DMS79 treated with DMSO at 0.1 percent for 48 hours (cell line): ENCODE measurements at places on chromosomes 16 and 17.

DNA sequence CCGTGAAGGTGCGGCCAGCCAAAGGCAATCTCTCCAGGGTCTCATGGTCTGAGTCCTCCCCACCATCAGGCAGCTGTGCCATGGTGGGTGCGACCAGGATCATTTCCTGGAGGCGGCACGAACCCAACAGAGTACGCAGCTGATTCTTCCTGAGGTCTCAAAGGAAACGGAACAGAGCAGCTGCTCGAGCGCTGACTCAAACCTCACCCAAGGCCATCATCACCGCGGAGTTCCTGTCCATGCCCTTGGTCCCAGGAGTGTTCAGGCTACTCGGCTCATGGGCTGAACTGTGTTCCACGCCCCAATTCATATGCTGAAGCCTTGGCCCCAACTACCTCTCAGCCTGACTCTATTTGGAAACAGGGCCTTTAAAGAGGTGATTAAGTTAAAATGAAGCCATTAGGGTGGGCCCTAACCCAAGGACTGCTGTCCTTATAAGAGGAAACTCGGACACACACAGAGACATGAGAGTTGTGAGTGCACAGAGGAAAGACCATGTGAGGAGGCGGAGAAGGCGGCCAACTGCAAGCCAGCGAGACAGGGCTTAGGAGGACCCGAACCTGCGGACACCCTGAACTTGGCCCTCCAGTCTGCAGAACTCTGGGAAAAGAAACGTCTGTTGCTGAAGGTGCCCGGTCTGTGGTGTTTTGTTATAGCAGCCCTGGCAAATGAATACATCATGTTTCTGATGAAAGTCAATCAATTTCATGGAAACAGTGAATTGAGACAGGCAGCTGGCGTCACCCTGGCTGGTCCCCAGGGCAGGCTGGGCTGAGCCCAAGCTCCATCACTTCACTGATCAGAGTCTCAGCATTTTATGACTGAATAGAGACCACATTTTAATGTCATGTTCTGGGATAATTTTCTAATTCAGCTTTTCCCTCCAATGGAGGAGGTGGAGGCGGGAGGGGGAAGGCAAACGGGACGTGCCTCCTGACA lies 13.7 kb downstream of the MXRA7 start:
- peak; percentile 40 for DNase-seq

DNA sequence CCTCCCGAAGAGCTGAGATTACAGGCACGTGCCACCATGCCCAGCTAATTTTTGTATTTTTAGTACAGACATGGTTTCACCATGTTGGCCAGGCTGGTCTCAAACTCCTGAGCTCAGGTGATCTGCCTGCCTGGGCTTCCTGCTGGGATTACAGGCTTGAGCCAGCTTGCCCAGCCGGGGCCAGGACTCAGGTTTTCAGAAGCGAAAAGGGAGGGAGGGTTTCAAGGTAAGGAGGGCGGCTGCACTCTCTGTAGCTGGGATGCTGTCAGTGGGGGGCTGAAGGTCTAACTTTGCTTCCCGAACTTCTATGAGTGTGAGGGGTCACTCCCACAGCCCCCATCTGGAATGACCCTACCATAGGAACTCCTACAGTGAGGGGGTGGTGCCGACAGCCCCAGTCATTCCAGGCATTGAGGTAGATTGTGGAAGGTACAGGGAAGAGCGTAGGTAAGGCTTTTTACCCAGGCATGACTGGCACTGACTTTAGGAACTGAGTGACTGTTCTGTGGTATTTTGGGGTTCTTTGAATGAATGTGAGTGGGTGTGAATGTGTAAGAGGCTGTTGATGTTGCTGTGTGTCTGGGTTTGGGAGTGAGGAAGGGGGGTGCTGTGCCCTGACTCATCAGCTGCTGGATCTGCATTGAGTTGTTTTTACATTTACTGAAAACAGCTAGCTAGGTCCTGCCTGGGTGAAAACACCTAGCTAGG lies 3.8 kb upstream of the C1QL1 start:
- DNase-seq = no peak

DNA sequence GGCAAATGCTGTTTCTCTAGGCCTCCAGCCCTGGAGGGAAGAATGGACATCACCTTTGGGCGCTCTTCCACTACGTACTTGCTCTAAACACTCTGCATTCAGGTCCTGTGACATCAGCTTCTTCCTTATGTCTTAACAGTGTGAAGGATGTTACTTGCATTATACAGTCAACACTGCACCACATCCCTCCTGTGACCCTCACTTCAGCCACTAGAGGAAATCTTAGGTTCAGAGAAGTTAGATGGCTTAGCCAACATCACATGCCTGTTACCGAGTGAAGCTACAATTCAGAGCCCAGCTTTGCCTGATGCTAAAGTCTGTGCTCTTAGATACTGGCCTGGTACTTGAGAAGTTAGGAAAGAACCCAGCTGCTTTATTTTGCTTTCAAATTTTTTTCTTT lies 18.3 kb downstream of the UBFD1 start:
- no peak for DNase-seq

DNA sequence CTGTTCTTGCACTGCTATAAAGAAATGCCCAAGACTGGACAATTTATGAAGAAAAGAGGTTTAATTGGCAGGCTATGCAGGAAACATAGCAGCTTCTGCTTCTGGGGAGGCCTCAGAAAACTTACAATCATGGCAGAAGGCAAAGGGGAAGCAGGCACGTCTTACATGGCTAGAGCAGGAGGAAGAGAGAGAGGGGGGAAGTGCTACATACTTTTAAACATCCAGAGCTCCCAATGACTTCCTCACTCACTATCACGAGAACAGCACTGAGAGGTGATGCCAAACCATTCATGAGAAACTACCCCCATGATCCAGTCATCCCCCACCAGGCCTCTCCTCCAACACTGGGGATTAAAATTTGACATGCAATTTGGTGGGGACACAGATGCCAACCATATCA lies 13.3 kb downstream of the WFIKKN2 start:
- DNase-seq = no peak

- no peak for DNase-seq
Measured at GRCh38 chr17:42347198-42347597, 41.0 kb downstream of the STAT3 start.

- DNase-seq = peak; percentile 75
Measured at GRCh38 chr17:36722121-36722902, 120.9 kb downstream of the MRM1 start.

GRCh38 chr16:9153502-9153864 lies 62.0 kb downstream of the HAPSTR1 start:
- no peak for DNase-seq

- no peak for DNase-seq
Measured at GRCh38 chr17:18064053-18064452, 23.7 kb upstream of the DRG2 start.

- DNase-seq = no peak
Measured at GRCh38 chr17:68197997-68198930, 49.6 kb upstream of the AMZ2 start.

DNA sequence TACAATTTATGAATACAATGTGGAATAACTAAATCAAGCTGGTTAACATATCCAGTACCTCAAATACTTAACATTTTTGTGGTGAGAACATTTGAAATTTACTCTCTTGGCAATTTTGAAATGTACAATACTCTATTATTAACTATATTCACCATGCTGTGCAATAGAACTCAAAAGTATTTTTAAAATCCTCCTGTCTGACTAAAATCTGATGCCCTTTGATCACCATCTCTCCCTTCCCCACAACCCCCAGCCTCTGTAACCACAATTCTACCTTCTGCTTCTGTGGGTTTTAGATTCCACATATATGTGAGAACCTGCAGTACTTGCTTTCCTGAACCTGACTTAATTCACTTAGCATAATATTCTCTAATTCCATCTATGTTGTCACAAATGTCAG lies 71.6 kb upstream of the ALOX12 start:
- DNase-seq = no peak

- DNase-seq = no peak
Measured at GRCh38 chr17:17808706-17809432, 27.9 kb downstream of the SREBF1 start.

DNA sequence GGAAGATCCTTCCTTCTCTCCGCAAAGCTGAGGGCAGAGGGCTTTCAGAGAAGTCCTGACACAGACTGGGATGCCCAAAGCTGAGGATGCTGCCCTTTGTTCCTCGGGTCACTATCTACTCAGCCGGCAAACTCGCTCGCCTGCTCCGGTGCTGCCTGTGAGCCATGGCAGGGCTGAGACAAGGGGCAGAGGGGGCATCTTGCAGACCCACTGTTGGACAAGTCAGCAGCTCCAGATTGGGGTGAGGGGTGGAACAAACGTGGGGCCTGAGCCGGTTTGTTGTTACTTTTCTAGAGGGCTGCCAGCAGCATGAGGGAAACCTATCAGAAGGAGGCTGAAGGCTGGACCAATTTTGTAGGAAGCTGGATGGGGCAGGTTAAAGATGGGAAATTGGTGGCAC lies 47.1 kb upstream of the PIK3R6 start:
- no peak for DNase-seq

DNA sequence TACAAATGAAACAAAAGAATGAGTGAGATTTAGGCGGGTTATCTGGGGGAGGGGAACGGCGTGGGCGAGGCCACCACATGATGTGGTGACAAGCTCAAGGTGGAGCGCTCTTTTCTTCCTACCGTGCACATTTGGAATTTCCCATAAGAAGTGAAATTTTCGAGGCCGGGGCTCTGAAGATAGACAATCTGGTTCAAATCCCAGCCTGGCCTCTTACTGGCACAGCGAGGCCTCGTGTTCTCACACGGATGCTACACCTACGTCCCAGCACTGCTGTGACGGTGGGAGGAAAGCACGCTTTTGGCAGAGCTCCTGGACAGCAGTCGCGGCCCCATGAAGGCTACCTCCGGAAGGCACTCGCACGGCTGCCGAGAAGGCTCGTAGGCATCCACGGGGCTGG lies 25.2 kb downstream of the ZDHHC7 start:
- no peak for DNase-seq

DNA sequence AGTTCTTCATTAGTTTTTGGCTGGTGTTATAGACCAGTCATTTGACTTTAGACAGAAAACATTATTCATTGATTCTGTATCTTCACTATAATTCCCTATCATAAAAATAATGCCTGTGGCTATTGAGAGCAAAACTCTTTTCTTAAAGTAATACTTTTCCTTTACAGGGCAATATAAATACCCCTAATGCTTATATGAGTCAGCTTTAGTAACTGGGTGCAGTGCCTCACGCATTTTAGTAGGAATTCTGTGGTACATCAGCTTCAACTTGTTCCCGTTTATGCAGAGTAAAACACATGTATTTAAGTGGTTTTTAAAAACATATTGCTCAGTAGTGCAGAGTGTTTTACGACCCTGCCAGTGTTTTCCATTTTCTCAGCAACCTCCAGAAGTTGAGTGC lies 68.1 kb downstream of the SEC14L1 start:
- no peak for DNase-seq

- DNase-seq = no peak
Measured at GRCh38 chr17:69067274-69068047, 6.7 kb upstream of the ABCA9 start.

GRCh38 chr17:37060928-37061327 lies 112.2 kb downstream of the AATF start:
- DNase-seq = no peak

GRCh38 chr17:79517827-79518584 lies 92.8 kb downstream of the RBFOX3 start:
- DNase-seq = no peak

DNA sequence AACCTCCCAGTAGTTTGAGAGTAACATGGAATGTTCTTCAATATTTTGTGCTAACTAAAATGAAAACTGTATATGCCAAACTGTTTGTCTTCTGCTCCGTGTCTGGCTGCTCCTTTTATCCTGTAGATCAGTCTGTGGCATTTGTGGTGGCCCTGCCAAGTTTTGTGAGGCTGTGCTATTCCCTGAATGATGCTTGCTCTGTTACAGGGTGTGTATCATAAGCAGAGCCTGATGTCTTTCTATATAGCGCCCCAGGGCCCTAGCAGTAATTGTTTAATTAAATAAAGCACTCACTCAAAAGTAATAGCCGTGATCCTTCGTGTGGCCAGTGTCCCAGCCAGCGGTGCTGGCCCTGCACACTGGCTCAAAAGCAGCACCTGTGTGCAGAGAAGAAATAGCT lies 27.8 kb upstream of the NAT9 start:
- peak; percentile 6 for DNase-seq

DNA sequence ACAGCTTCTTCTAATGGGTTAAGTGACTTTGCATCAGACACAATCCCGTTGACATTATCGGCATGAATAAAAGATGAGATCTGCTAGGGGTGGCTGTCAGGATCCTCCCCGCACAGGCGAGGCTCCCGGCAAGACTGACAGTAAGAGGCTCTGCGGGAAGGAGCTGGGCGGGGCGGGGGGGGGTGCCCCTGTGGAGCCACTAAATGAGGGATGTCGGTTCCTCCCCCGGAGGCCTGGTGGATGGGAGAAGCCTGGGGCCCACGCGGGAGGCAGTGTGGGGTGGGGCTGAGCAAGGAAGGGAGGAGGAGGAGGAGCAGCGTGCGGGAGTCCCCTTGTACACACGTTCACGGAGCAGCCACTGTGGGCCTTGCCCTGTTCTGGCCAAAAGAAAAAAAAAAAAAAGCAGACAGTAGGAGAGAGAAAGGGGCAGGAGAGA lies 190.9 kb upstream of the GSE1 start:
- no peak for DNase-seq

DNA sequence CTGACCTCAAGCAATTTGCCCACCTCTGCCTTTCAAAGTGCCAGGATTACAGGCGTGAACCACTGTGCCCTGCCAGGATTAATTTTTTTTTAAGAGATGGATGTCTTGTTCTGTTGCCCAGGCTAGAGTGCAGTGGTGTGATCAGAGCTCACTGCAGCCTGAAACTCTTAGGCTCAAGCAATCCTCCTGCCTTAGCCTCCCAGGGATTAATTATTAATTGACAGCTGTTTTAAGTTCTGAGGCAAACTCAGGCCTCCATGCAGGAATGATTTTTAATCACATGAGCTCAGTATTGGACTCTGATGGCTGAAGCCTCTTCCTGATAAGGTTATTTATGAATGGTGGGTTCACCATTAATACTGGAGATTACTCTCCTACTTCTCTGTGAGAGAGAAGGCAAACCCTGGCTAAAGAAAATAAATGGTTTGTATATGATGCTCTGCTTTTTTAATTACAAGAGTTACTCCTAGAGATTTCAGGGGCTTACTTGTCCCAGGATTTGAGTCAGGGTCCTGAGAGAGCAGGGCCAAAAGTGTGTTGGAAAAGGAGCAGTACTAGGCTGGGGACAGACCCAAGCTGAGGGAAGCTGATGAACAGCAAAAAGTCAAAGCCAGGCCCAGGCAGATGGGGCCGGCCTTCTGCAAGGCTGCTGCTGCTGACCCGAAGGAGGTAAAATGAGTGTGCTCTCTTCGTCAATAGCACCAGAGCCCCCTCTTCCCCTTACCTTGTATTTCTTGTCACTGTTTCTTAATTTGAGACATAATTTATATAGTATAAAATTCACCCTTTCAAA lies 56.9 kb upstream of the HAS3 start:
- DNase-seq = no peak

DNA sequence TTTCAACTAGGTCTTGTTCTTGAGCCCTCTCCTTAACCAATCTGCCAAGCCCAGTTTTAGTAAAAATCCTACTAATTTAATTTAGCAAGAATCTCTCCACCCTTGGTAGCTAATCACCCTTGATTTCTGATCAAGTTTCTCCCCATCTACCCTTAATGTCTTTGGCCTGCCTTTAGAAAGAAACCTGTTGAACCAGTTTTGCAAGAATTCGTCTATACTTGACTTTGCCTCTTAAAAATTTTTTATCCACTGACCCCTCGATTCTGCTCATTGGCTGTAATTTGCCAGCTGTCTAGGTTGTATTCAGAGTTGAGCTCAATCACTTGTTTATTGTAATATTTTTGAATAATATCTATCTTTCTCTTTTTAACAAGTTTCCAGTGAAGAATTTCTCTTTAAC lies 1138.5 kb downstream of the CDH11 start:
- peak; percentile 27 for DNase-seq

GRCh38 chr17:7041607-7042500 lies 2.0 kb downstream of the SLC16A11 start:
- DNase-seq = no peak

GRCh38 chr17:6599364-6599763 lies 41.1 kb downstream of the KIAA0753 start:
- DNase-seq = no peak
